Dermis lymphatic vessel endothelial cell (primary cell): ENCODE measurements at places on chromosomes 2 and 18. TPM values are rescaled to one million over a fixed set of nuclear protein-coding genes. Genes with fewer than 3 reads are reported as not detected.

KLHL14 gene
- total RNA-seq, result 0.98 and 1.4 TPM in 2 replicates

ITPRIPL1 gene
- 3.2 and 3.3 TPM in 2 replicates for total RNA-seq

COL3A1 gene
- total RNA-seq, result 0.95 and 6.9 TPM in 2 replicates

RBM43 gene
- 1.2 and 2.1 TPM in 2 replicates for total RNA-seq

SP5 gene
- not detected in 2 replicates for total RNA-seq

SF3B6 gene
- 115 and 132 TPM in 2 replicates for total RNA-seq

CD226 gene
- 1.2 and 1.5 TPM in 2 replicates for total RNA-seq

CRYGC gene
- not detected in 2 replicates for total RNA-seq
